ENCODE measurements at places on chromosomes 4 and X.

GRCh38 chrX:85109235-85109634, 105.6 kb downstream of the APOOL start:
- peak; percentile 33 for DNase-seq

- DNase-seq, result no peak
Measured at GRCh38 chr4:1695913-1696312, 11.8 kb upstream of the FAM53A start.

GRCh38 chrX:55778322-55778721, 60.8 kb downstream of the RRAGB start:
- DNase-seq, result no peak

GRCh38 chr4:180947425-180947824, 1295.8 kb upstream of the TENM3 start:
- peak; percentile 43 for DNase-seq

GRCh38 chrX:56784666-56785065, 55.6 kb downstream of the NBDY start:
- DNase-seq, result no peak

DNA sequence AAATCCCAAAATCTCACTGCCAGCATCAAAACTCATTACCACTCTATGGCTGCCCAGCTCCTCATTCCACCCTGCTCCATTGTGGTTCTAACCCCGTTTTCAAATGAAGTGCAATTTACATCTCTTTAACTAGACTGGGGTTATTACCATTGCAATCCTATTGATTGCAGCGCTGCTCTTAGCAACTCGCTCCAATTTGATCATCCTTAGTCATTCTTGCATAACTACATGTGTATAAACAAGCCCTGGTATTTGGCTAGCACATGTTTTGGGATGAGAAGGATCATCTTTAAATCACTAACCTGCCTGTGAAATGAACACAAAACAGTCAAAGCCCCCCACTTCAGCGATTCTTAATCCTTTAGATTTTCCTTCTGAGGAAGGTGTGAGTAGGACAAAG, 340.1 kb upstream of the PPARGC1A start:
- DNase-seq, result no peak

GRCh38 chr4:27720010-27720766, 859.5 kb downstream of the STIM2 start:
- DNase-seq, result no peak
